HT1080 (cell line): ENCODE measurements at places on chromosomes 4 and X.
A peak's percentile ranks its signal among the peaks of the same experiment; 100 is the strongest.

GRCh38 chr4:81688085-81688484 lies 216.4 kb upstream of the RASGEF1B start:
- DNase-seq: no peak

- no peak for DNase-seq
These were observed 156.7 kb upstream of the EOLA2 start for GRCh38 chrX:150094996-150095395.

GRCh38 chr4:68271851-68272357 lies 26.4 kb upstream of the TMPRSS11B start:
- DNase-seq: peak; percentile 57

- peak; percentile 18 for DNase-seq
These were observed 36.9 kb downstream of the PARM1 start for GRCh38 chr4:74969507-74970474.

GRCh38 chrX:140733766-140734342 lies 24.3 kb downstream of the LINC00632 start:
- DNase-seq: peak; percentile 36

GRCh38 chr4:86825511-86825910 lies 23.7 kb downstream of the SLC10A6 start:
- DNase-seq: no peak

DNA sequence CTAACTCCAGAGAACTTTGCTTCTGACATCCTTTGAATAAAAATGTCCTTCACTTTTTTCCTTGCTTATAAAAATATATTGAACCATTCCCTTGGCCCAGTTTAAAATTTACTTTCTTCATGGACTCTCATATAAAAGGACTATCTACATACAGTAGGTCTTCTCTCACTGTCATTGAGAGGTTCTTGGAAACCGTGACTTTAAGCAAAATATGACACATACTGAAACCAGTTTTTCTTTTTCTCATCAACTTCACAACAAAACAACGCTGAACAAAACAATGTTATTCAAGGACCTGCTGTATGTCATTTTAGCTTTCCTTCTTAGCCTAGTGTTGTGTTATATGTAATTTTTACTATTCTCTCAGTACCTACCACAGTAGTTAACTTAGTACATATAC lies 496.8 kb downstream of the CENPC start:
- DNase-seq: no peak

DNA sequence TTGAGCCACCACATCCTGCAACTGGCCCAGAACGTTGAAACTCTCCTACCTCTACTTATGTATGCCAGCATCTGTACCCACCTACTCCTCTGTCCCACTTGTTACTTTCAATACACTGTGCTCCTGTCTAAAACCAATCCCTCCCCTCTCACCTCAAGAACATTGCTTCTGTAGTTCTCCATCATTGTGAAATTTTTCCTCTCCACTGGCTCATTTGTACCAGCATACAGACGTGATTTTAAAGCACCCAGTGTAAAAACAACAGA lies 25.5 kb upstream of the USO1 start:
- no peak for DNase-seq

- no peak for DNase-seq
These were observed 110.9 kb downstream of the FHIP1A start for GRCh38 chr4:151519728-151520415.

GRCh38 chrX:46693149-46693548 lies 65.8 kb downstream of the SLC9A7 start:
- no peak for DNase-seq

- DNase-seq: no peak
These were observed 2.1 kb upstream of the PITX2 start for GRCh38 chr4:110624904-110625494.

DNA sequence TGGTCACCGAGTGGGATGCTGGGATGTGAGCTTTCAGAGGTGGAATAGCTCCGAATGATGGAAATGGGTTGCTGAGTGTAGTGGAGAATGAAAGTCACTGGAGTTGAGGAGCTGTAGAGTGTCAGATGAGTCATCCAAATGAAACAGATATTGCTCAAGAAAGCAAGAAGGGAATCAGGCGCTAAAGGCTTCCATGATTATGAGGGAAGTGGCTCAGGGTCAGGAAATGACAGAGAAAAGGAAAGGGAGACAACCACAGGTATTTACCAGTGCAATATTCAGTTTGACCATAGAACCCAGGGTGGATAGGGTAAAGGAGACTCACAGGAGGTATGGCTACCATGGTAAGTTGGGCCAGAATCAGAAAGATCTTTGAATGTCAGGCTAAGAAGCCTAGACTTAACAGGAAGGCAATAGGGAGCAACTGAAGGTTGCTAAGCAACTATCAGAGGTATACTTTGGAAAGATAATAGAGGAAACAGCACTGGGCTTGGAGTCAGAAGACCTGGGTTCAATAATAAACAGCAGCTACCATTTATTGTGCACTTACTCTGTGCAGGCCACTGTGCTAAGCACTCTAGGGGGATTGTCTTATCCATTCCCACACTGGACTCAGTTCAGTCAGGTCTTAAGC lies 11.7 kb downstream of the LAS1L start:
- DNase-seq: peak; percentile 87

DNA sequence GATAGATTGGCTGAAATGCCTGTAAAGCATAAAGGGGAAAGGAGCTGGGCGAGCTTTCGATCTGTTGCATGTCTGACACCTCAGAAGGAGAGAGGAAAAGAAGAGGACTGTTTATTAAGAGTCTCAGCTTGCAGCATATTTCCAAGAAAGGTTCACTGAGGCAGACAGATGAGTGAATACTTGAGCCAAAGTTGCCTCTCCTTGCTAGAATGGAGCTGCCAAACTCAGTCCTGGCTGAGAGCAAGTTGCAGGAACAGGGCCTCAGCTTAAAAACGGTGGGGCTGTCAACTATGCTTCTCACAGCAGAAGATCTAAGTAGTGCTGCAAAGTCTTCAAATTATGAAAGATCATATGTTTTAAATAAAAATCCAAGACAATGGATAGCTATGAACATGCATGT lies 707.5 kb downstream of the PCDH7 start:
- DNase-seq: no peak

DNA sequence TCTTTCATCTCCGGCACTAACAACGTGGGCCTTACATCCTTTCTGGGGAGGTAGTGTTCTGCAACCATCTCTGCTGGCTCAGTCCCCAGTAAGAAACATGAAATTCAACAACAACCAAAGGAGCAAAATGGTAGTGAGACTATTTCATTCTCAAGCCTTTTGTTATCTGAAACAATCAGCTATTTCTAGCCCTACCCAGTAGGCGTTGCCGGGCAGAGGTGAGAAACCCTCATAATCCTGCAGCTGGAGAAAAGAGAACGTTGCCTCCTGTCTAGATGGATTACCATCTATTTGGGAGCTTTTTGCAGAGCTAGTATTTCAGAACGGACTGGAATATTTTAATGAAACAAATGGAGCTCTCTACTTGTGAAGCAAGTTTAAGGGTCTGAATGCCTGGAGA lies 66.4 kb upstream of the GPR174 start:
- DNase-seq: no peak
